ENCODE measurements at places on chromosomes 6 and 20. TPM values are rescaled to one million over a fixed set of nuclear protein-coding genes. Genes with fewer than 3 reads are reported as not detected.

- DNase-seq: no peak
These were observed 22.8 kb upstream of the PTPN1 start for GRCh38 chr20:50487397-50487796.

GRCh38 chr6:30842754-30843610, 41.3 kb upstream of the DDR1 start:
- DNase-seq: no peak

GRCh38 chr20:16488086-16488485, 85.2 kb downstream of the KIF16B start:
- DNase-seq: no peak

GRCh38 chr6:169251822-169252504, 1.7 kb downstream of the THBS2 start:
- DNase-seq: no peak

Gene FAM83D
- 56.7 TPM for total RNA-seq

Gene PSMB1
- 282 TPM for total RNA-seq

Gene SOX12
- 7.9 TPM for total RNA-seq

Measured in epithelial cell of proximal tubule (primary cell).